ENCODE measurements at places on chromosomes 7 and 10.

GRCh38 chr10:112613620-112614019, 166.6 kb downstream of the VTI1A start:
- DNase-seq, result no peak

DNA sequence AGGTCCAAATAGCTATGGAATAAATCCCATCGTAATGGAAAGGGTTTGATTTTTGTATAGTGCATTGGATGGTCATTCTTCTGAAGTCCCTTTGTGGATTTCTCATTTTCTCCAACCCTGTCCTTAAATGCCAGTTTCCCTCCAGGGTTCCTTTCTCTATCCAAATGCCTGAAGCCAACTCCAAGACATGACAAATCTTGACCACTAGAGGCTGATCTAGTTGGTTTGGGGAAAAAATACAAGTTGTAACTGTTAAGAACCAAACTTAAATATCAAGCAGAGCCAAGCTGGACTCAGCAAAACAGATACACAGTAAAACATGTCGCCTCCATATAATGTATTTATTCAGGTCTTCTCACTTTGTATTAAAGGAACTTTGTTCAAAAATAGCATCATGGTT, 28.7 kb downstream of the FRMD4A start:
- DNase-seq, result no peak

- no peak for DNase-seq
Observed at GRCh38 chr10:125340903-125341302, 180.5 kb upstream of the CTBP2 start.

DNA sequence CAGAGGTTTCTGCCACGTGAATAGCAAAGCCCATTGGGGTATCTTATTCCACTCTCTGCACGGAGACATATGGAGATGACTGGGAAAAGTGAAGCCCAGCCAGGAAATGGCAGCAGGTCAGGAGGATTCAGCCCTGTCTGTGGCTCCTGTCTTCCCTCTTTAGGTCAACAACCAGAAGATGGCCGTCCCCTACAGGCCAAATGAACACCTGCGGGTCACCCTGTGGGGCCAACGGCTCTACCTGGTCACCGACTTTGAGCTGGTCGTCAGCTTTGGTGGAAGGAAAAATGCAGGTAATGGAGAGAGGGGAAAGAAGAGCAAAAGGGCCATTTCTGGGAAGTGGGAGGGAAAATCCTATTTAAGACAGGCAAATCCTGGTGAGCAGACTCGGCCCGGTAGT, 38.3 kb downstream of the EPHB4 start:
- no peak for DNase-seq

GRCh38 chr10:83476211-83476610, 663.1 kb upstream of the GHITM start:
- no peak for DNase-seq

DNA sequence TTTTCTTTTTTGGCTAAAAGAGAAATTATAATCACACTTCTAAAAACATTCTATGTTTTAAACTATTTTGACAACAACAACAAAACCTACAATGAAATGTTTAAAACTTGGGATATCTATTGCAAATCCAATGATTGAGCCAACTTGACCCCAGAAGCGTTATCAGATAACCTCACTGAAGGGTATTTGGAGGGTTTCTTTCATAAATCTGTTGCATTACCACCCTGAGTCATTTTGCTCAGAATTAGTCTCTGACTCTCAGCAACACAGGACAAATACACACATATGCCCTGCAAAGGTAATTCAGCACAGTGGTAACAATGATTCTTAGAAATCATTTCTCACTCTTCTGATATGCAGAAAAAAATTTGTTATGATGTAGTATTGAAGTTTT, 2.3 kb upstream of the COL1A2 start:
- no peak for DNase-seq

GRCh38 chr7:610531-611280, 91.1 kb upstream of the PDGFA start:
- no peak for DNase-seq

- no peak for DNase-seq
Observed at GRCh38 chr10:29268011-29268410, 20.9 kb upstream of the LYZL1 start.

GRCh38 chr10:110513949-110514348, 16.2 kb downstream of the DUSP5 start:
- DNase-seq, result no peak

GRCh38 chr10:3222068-3222467, 49.5 kb upstream of the PITRM1 start:
- no peak for DNase-seq

GRCh38 chr10:37263304-37263703, 137.9 kb downstream of the ANKRD30A start:
- DNase-seq, result no peak

DNA sequence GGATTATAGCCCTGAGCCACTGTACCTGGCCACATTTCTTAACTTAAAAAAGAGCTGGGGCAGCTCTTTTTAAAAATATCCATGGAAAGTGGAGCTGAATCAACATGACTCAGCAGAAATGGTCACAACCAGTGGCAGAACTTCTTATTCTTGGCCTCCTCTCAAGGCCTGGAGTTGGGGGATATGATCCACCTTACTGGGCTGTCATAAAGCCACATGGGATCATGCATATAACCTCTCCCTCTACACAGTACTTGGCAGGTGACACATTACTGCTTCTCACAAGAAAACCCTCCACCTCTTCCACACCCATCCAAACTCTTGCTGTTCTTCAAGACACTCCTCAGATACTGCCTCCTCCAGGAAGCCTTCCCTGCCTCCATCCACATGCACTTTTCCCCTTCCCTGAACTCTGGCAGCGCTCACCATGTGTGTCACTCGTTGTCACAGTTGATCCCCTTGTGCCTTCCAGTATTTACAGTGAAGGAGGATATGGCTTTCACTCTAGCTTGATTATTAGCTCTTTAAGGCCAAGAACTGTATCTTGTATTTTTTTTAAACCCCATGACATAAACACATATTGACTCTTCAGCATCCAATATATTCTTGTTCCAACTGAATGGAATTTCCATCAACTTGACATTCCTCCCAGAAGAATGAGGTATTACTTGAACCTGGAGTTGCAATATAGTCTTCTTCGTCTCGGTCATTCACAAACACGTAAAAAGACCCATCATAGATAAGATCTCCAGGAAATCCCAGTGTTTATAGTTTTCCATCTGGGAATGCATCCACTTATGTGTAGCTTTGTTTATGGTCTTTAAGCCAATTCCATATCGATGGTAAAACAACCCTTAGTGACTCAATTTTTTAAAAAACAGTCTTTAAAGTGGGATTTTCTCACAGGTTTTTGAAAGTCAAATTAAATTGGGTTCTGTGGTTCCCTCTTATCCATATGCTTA, 85.5 kb downstream of the TBXAS1 start:
- DNase-seq, result no peak

- no peak for DNase-seq
Observed at GRCh38 chr7:24110056-24110455, 173.9 kb upstream of the NPY start.

DNA sequence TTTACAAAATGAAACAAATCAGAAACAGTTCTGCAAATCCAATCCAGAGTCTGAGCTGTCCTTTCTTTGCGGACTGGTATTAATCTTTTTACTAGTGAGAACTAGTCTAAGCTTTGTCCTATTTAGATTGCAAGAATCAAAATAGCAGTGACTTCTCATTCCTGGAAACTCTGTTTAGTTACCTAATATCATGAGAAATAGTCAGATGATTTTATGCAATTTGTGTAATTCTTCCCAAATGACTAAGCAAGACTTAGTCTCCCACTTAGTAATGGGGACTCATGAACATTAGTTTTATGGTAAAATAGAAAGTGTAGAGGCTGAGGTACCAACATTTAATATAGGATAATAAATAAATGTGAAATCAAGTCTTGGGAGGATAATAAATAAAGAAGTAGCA, 341.3 kb downstream of the DNAJB9 start:
- no peak for DNase-seq

GRCh38 chr7:133233142-133233541, 19.7 kb upstream of the EXOC4 start:
- no peak for DNase-seq

GRCh38 chr10:101780818-101781654, 2.2 kb downstream of the NPM3 start:
- DNase-seq, result no peak

- peak; percentile 35 for DNase-seq
Observed at GRCh38 chr7:128791121-128791971, at the start of gene CCDC136. TSS of gene CCDC136 (plus strand) at chr7:128791968. CDS start at chr7:128792412, 444 bp downstream.

DNA sequence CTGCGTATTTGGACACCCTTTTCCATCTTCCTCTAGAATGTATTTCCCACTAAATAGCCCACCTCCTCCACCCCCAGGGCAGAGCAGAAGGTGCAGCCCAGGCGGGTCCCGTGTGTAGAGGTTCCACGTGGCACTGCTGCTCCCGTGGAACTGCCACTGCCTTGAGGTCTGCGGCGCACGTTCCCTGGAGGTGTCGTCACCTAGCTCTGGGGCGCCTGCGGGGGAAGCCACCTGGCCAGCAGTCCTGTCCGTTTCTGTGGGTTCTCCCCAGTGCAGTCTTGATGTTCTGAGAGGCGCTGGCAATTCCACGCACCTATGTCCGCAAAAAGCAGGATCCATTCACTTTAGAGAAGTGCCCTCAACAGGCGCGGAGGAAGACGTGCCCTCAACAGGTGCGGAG, 21.9 kb downstream of the BNIP3 start:
- no peak for DNase-seq

DNA sequence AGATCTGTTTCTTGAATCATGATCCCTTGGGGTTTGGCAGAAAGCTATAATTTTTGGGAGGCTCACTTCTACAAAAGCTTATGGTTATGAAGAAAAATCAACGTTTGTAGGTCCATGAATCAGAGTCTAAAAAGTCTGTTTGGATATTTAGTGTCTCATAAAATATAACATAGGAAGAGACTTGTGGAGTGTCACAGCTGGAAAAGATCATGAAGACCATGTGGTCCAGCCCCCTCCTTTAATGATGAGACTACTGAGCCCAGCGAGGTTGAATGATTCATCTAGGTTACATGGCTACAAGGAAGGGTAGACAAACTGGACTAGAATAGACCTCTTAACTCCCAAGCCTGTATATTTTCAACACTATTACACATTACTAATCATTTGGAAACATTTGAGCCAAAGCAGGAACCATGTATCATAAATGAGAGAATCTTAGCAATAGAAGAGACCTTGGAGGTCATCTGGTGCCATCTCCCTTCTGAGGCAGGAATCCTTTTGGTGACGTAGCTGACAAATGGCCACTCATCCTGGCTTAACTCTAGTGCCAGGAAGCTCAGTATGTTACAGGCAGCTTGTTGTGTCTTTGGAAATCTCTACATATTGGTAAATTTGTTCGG, 152.5 kb downstream of the CREB5 start:
- DNase-seq, result no peak

- DNase-seq, result no peak
Observed at GRCh38 chr10:92789786-92790185, 58.5 kb upstream of the EXOC6 start.

- peak; percentile 10 for DNase-seq
Observed at GRCh38 chr10:101779544-101780186, 3.6 kb downstream of the NPM3 start.

DNA sequence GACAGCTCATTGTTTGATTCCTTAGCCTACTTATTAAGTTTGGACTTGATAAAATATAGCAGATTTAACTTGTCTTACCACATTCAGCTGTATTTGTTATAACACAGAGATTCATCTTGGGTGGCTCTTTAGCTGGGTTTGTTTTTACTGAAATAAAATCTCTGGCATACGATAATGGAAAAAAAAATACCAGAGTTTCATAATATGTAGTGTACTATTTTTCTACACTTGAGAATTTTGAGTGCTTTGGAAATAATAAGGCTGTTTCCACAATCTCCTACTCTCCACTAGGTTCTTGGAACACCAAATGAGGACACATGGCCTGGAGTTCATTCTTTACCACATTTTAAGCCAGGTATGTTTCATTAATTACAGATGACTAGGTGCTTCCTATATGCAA, 218.6 kb upstream of the FZD1 start:
- no peak for DNase-seq

- DNase-seq, result no peak
Observed at GRCh38 chr7:17944720-17945119, 4.4 kb upstream of the SNX13 start.

GRCh38 chr10:63273577-63273976, 140.4 kb downstream of the NRBF2 start:
- DNase-seq, result no peak

DNA sequence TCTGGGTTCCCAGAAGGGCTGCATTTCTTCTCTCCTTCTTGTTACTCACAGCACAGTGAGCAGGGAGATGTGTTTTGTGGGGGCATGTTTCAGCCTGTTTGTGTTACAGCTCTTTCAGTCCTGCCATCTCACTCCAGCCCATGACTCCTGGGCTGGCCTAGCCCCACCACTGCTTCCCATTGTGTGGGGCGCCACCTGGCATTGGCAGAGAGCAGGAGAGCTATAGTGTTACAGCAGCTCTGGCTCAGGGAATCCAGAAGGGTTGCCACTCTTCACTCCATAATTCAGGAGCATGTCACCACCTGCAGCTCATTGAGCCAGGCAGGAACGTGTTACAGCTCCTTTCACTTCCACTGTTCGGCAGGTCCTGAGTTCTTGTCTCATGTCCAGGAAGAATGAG, 30.0 kb downstream of the CLDN12 start:
- no peak for DNase-seq

DNA sequence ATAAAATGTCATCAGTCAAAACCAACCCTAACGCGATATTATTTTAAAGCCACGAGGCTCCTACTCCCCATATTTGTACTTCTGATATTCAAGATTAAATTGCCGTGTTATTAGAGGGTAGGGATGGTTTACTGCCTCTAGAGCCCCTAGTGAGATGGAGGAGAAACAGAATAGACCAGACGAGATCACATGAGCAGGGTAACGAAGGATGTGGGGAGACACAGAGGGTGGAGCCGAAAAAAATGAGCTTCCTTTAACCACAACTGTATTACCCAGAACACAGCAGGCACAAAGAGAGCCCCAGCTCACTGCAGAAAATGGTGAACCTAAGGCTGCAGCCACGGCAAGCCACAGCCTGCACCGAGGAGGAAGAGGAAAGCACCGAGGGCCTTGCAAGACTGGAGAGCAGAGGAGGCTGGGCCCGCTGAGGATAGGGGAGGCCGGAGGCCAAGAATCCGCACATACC, 14.3 kb downstream of the ZC3HAV1 start:
- DNase-seq, result no peak

DNA sequence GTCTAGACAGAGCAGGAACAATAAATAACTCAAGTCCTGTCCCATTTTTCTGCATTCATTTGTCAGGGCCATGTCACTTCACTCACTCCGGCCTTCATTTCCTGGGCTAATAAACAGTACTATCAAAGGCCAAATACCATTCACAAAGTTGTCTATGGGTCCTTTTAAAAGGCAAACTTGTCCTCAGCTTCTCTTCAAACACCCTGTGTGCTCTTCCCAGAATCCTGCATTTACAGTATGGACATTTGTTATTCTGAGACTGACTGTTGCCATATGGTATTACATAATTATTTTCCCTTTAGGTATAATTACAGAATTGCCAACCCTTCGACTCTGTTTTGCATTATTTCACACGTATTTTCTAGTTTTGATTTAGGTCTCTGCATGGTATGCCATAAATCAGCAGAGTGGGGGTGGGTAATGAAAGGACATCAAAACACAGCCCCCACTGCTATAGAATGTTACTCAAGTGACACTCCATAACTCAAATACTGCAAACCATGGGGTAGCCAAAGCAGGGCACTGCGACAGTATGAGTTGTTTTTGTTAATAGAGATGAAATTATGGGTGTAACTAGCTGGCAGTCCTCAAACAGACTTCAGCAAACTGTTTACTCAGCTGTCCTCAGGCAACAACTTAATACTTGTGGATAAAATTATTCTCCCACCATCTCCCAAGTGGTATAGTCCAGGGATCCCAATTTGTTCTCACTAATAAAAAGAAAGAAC, 183.7 kb downstream of the TRIL start:
- peak; percentile 77 for DNase-seq

Data from NCI-H1092 (cell line).